ENCODE measurements at places on chromosomes 4 and X. TPM values are rescaled to one million over a fixed set of nuclear protein-coding genes. Genes with fewer than 3 reads are reported as not detected.

The FBXW7 gene
- 67.7 TPM for total RNA-seq

- H3K36me3 ChIP-seq, result no peaks in the 10 kb centered on the region
- H3K27ac ChIP-seq, result no peak overlapping the region
- H3K4me3 ChIP-seq, result no peak overlapping the region
- H3K4me1 ChIP-seq, result no peaks in the 10 kb centered on the region
These were observed 24.1 kb downstream of the SOX3 start for GRCh38 chrX:140480765-140481164.

GRCh38 chr4:13496605-13497004 is 12.5 kb upstream of the RAB28 start:
- no peak overlapping the region for H3K27ac ChIP-seq
- no peak overlapping the region for H3K4me3 ChIP-seq
- H3K27me3 ChIP-seq, result peaks cover 7% of the 10 kb centered on the region
- H3K4me1 ChIP-seq, result no peaks in the 10 kb centered on the region

DNA sequence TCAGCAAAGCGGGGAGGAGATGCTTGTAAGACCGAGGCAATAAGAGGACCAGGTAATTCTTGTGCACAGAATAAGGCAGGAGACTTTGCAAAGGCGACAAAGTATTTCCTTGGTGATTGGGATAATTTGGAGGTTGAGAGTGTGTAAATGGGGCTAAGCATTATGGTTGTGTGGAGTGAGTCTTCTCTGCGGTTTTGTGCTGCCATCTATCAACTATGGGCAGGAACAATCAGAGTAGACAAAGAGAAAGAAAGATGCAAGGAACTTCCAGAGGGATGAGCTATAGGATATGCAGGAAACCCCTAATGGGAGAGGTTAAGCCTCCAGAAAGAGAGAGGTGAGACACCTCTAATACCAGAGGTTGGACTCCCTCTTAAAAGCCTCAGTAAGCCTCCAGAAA is 339.8 kb downstream of the PAPSS1 start:
- no peaks in the 10 kb centered on the region for H3K36me3 ChIP-seq
- peak overlapping the region; percentile 83 for H3K27ac ChIP-seq
- H3K4me1 ChIP-seq, result peaks cover 3% of the 10 kb centered on the region
- no peak for DNase-seq

DNA sequence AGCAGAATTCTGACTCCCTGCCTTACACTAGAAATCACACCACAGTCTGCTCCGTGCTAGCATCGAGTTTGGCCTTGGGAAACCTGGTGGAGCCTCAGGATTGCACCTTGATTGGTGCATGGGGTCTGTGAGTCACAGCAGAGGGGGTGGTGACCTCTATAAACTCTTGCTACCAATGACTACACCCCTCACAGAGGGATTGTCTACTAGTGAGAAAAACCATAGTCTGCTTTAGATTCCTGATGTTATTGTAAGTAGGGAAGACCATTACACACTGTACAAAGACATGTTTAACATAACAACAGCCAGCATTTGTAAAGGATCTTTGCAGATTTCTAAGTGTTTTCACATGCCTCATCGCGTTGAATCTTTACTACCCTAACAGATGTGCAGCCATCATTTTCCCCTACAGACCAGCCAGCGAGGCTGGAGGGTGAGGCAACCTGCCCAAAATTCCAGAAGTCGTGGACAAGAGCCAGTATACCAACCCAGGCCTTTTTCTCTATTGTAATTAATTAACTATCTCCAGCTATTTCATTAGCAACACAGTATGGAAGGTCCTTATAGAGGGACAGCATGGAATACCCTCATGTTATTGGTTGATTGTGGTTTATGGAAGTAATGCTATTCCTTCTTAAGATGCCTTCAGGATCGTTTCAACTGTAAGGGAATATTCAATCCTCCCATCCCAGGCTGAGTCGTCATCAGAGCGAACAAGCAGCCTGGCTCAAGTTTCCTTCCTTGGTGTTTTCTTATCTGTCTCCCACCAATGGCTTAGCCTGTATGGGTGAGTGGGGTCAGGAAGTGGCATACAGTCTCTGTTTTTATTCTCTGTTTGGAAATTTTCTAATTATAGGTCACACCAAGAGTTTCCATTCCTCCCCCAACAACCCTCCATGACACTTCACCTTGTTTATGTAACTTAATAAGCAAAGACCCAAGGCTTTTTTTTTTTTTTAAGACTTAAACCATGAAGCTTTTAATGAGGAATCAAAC is 55.9 kb upstream of the KDR start:
- DNase-seq, result peak; percentile 62
- H3K27ac ChIP-seq, result peak overlapping the region; percentile 35
- H3K4me1 ChIP-seq, result peaks cover 41% of the 10 kb centered on the region
- H3K27me3 ChIP-seq, result no peaks in the 10 kb centered on the region
- H3K36me3 ChIP-seq, result no peaks in the 10 kb centered on the region

DNA sequence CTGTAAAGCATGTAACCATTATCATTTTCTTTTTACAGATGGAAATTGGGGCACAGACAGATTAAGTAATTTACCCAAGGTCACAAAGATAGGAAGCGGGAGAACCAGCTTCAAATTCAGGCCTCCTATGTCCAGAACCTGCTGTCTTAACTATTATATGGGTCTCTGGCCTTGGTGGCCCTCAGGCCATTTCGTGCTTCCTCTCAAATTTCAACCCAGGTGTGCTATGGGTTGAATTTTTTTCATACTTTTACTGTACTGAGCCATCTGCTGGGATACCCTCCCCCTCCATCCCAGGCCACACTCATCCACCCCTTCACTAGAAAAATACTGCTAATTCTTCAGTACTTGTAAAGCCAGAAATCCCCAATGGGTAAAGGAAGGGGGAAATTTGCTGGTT is 42.3 kb downstream of the KLF3 start:
- H3K27me3 ChIP-seq, result no peaks in the 10 kb centered on the region
- H3K36me3 ChIP-seq, result no peaks in the 10 kb centered on the region
- H3K4me3 ChIP-seq, result no peak overlapping the region

DNA sequence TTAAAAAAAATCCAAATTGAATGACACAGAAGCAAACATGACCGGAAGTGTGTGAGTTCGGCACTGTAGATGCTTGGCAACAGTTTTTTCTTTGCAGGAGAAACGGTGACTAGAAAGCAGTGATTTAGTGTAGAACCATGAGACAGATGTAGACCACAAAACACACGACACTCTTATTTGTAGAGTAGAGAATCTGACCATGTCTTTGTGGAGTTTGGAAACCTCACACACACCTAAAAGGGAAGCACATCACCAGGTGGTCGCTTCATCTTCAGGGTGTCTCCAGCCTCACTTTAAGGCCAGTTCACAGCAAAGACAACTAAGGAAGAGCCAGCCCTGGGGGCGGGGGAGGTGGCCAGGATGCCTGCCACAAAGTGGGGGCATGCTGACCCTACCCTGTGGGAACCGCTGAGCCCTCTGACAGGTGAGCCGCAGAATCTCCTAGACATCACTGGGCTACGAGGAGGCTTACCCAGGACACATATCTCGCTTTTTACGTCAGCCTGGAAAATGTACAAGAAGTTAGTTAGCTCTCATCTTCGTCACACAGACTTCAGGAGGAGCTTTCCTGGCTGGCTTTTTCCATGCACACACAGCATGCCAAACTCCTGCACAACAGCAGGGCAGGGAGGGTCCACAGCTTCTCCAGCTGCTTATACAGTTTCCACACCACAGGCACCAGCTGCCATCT is 64.4 kb upstream of the PDLIM3 start:
- H3K4me3 ChIP-seq, result no peak overlapping the region
- peaks cover 27% of the 10 kb centered on the region for H3K36me3 ChIP-seq
- DNase-seq, result peak; percentile 44
- H3K27ac ChIP-seq, result peak overlapping the region; percentile 74

GRCh38 chr4:8079031-8079885 is 79.4 kb downstream of the ABLIM2 start:
- peak overlapping the region; percentile 79 for H3K27ac ChIP-seq
- H3K4me3 ChIP-seq, result no peak overlapping the region
- no peaks in the 10 kb centered on the region for H3K36me3 ChIP-seq
- DNase-seq, result peak; percentile 66
- no peaks in the 10 kb centered on the region for H3K27me3 ChIP-seq
- H3K4me1 ChIP-seq, result peaks cover 22% of the 10 kb centered on the region

DNA sequence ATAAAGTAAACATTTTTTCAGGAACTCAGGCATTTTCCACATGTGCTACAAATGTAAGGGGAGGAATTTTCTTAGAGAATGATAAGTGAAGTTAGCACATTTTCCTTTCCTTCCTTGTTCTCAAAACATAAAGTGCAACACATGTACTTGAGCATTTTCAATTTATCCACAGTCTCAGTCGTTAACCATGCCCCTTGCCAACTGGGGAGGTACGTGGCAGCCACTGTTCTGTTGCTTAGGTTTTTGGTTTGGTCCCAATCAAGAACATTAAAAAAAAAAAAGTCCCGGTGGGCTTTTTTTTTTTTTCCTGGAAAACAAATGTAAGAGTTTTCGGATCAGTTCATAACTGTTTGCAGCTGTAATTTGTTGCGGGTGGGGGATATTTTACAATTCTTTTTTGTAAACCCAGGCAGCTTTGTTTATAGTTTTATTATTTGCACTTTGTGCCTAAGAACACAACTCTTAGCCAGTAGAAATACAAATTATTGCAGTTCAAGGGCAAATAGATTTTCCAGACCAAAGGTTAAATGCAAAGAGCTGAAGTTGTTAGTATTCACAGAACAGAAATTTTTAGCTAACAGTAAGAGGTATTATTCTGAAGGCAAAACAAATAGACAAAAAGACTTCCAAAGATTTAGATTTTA is 112.1 kb upstream of the NAP1L5 start:
- H3K4me1 ChIP-seq, result peaks cover 32% of the 10 kb centered on the region
- H3K27me3 ChIP-seq, result no peaks in the 10 kb centered on the region
- H3K36me3 ChIP-seq, result no peaks in the 10 kb centered on the region
- no peak for DNase-seq
- no peak overlapping the region for H3K27ac ChIP-seq
- no peak overlapping the region for H3K4me3 ChIP-seq

DNA sequence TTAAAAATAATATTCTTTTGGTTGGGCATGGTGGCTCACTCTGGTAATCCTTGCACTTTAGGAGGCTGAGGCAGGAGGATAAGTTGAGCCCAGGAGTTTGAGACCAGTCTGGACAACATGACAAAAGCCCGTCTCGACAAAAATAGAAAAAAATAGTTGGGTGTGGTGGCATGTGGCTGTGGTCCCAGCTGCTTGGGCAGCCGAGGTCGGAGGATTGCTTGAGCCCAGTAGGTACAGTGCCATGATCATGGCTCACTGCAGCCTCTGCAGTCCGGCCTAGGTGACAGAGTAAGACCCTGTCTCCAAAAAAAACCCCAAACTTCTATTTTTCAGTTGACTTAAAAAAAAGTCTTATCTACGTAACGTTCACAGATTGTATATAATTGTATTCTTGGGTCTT is 23.9 kb downstream of the UBE2K start:
- peaks cover 11% of the 10 kb centered on the region for H3K4me1 ChIP-seq
- DNase-seq, result no peak
- H3K36me3 ChIP-seq, result no peaks in the 10 kb centered on the region
- H3K27me3 ChIP-seq, result no peaks in the 10 kb centered on the region
- no peak overlapping the region for H3K27ac ChIP-seq

Measured in cardiac muscle cell (in vitro differentiated cells and primary cell).